ENCODE measurements at places on chromosomes 2 and 18. TPM values are rescaled to one million over a fixed set of nuclear protein-coding genes. Genes with fewer than 3 reads are reported as not detected.

The SFT2D3 gene
- total RNA-seq: 7.3 TPM

The STPG4 gene
- total RNA-seq: not detected

The PPP1CB gene
- total RNA-seq: 101 TPM

The CCDC142 gene
- total RNA-seq: 12.5 TPM

The MAP3K19 gene
- not detected for total RNA-seq

GRCh38 chr2:150532879-150533278, 45.4 kb upstream of the RND3 start:
- no peak for DNase-seq

- DNase-seq: no peak
Observed at GRCh38 chr2:182330451-182331305, 96.2 kb downstream of the PDE1A start.

DNA sequence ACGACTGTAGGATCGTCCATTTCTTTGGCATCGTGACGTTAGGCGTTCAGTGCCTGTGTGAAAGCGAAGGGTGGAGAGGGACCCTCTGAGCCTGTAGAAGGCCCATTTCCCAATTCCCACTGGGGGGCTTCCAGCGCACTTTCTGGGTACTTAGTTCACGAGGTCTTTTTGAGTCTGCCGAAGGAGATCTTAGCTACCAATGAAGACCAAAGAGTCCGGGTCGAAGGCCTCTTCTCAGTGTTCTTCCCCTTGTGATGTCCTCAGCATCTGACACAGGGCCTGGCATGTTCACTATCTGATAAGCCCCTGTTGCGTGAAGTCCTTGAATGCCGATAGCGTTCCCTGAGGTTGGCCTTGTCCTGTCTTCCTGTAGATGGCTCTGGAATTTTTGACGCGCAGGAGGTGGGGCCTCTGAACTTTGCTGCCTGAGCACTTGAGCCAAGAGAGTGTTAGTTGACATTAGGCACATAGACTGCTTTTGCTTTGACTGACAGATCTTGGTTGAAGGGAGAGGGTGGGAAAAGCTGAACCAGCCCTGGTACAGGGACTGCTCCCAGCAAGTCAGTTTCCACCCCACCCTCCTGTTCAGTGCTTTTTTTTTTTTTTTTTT, 52.8 kb downstream of the LDLRAD4 start:
- DNase-seq: no peak

GRCh38 chr2:11540996-11541692, 7.3 kb downstream of the GREB1 start:
- no peak for DNase-seq

GRCh38 chr18:78429127-78430108, 550.2 kb upstream of the SALL3 start:
- no peak for DNase-seq

DNA sequence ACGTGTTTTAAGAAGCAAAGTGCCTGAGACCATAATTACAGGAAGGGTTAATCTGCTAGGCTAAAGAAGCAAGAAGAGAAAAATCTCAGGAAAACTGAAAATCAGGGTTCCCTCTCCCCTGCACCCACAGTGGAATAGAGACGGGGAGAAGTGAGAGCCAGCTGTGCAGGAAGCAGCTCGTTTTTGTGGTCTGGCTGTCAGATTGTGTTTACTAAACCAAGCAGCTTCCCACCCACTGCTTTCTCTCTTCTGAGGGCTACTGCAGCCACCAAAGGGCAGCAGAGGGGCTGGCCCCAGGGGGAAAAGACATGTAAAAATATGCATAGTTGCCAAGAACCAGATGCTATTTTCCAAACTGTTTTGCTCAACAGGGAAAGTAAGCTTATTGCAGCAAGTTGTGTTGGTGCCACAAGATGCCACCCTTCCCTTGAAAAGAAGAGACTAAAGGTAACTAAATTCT, 72.6 kb upstream of the THUMPD2 start:
- DNase-seq: no peak

DNA sequence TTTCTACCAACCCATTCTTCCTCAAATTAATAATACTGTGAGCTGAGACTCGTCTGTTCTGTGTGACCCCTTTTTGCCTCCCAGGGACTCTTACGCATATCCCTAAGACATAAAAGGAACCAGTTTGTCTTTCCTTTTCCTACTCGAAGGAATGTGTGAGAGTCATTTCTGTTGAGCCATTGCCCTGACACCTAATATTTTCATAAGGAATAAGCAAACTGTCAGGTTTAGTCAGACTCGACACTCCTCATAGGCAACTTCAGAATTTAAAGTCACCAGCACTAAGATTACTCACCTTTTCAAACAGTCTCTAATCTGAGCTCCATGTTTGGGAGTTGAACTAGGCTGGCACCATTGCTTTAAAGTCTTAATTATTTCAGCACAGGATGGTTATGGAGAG, 305.5 kb downstream of the IKZF2 start:
- DNase-seq: no peak

GRCh38 chr2:86441882-86442641, 891 bp downstream of the KDM3A start:
- DNase-seq: peak; percentile 18

DNA sequence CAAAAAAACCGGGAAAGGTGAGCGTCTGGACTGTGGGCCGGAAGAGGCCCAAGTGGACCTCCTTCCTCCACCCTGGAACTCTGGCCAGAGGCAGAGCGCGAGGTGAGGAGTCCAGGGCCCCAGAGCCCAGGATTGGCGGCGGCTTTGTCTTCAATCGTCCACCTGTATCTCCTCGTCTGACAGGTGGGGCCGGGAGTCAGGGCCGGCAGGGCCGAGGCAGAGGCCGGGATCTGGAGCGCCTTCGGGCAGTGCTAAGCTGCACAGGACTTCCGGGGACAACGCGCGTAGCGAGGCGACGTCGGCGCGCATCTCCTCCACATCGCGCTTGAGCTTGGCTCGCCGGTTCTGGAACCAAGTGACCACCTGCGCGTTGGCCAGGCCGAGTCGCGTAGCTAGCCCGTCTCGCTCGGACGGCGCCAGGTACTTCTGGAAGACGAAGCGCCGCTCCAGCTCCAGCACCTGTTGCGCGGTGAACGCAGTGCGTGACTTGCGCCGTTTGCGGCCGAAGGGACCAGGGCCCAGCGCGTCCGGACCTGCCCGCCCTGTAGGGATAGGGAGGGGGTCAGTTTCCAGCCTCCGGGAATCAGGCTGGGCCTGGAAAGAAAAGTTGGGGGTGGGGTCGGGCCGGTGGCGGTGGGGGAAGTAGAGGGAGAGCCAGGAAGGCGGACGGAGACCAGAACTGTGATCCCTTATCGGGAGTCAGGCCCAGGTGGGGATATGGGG, 1.5 kb downstream of the LBX2 start:
- DNase-seq: no peak

DNA sequence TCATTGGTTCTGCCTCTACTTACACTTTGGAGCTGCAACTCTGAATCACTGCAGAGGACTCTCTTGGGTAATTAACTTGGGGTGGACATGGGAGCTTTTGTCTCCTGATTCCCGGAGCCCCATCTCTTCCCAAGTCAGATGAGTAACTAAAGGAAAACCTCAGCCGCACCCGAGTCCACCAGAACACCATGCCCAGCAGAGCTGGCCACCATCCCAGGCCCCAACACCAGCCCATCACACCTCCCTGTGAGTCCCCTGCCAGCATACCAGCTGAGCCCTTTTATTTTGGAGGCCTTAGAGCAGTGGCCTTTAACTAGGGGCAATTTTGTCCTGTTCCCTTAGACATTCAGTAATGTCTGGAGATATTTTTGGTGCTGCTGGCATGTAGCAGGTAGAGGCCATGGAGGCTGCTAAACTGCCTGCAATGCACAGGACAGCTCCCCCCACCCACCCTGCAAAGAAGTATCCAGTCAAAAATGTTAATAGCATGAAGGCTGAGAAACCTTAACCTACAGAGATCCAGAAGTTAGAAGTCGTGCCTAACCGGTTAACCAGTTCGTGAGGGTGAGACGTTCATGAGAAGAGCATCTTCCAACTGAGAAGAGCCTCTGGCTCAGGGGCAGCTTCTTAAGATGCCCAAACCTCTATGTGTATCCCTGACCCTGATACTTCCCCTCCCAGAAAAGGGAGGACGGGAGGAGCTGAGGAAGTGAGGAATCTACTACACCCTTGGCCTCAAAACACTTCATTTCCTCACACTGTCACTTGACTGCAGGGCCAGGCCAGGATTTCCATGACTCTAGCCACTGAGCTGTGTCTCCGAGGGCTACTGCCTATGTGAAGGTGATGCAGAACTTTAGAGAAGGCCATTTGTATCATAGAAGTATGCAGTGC, 139.9 kb upstream of the EPAS1 start:
- no peak for DNase-seq

DNA sequence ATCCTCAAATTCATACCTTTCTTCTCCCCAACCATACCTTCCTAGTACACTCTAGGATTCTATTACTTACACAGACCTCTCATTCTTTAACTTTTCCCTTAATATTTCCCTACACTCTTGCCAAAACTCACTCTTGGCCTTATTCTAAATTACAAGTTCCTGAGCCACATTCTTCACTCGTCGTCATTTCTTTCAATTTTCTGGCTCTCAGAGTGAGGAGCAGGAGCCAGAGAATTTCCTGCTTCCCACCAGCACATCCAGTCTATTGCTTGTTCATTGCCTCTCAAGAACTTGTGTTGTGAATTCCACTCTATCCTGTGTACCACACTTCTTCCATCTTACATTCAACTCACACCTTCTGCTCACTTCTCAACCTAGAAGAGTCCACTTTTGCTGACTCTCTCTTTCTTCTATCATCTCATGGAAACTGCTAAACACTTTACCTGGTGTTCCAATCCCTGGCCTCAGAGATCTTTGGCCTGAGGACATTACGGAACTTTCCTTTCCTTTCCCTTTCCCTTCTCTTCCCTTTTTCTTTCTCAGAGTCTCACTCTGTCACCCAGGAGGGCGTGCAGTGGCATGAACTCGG, 171.6 kb downstream of the PLCL1 start:
- no peak for DNase-seq

- DNase-seq: no peak
Observed at GRCh38 chr2:32061973-32062861, 1.1 kb upstream of the SPAST start.

- DNase-seq: no peak
Observed at GRCh38 chr2:85278361-85278760, 49.4 kb downstream of the TGOLN2 start.
